Hepatocyte (in vitro differentiated cells): ENCODE measurements at places on chromosomes 2 and 18. TPM values are rescaled to one million over a fixed set of nuclear protein-coding genes. Genes with fewer than 3 reads are reported as not detected.

DNA sequence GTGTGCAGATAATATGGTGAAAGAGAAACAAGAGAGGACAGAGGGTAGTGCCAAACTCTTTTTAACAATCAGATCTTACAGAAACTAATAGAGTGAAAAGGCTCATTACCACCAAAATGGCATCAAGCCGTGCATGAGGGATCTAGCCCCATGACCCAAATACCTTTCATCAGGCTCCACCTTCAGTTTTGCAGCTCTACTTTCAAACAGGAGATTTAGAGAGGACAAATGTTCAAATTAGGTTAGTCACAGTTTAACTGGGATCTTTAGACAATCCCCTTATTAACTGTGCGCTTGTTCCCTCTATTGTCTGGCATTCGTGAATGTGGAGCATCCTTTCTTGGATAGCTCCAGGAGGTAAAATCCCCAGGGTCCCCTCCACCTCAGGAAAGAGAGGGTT, 1209.3 kb upstream of the CHAC2 start:
- H3K4me3 ChIP-seq, result no peak overlapping the region
- H3K27ac ChIP-seq, result no peak overlapping the region
- no peaks in the 10 kb centered on the region for H3K27me3 ChIP-seq
- no peak for DNase-seq

DNA sequence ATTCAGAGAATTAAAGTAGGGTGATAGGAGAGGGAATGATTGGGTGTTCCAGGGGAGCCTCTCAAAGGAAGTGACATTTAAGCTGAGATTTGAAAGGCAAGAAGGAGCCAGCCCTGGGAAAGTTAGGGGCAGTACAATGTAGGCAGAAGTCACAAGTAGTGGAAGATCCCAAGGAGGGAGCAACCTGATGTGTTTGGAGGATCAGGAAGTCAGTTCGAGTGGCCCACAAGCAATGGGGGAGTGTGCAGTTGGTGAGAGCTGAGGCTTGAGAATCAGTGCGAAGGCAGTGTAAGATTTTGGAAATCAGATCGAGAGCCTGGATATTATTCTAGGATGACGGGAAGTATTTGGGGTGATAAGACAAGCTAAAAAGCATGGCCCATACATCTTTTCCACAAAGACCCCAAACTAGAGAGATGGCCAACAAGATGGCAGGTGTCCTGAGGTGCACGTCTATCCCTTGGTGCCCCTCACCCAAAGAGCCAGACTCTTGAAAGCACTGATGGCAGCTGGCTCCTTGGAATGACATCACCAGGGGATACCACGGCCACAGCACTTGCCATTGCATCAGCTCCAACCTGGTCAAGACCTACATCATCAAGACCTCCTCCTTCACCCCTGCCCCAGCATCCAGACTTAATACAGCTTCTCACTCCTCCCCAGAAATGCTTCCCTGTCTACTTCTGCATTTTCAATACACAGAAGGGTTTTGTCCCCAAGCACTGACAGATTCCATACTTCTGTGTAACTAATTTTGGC, 127.3 kb downstream of the BCL2 start:
- no peak for DNase-seq
- H3K36me3 ChIP-seq, result no peaks in the 10 kb centered on the region
- H3K27me3 ChIP-seq, result peaks cover 4% of the 10 kb centered on the region
- H3K4me1 ChIP-seq, result peaks cover 20% of the 10 kb centered on the region
- no peak overlapping the region for H3K27ac ChIP-seq

- H3K36me3 ChIP-seq, result no peaks in the 10 kb centered on the region
- H3K27ac ChIP-seq, result peak overlapping the region; percentile 96
- peak; percentile 34 for DNase-seq
- H3K4me1 ChIP-seq, result peaks cover 34% of the 10 kb centered on the region
- no peaks in the 10 kb centered on the region for H3K27me3 ChIP-seq
Observed at GRCh38 chr2:189579585-189580186, 900 bp downstream of the SLC40A1 start.

- H3K36me3 ChIP-seq, result no peaks in the 10 kb centered on the region
- no peaks in the 10 kb centered on the region for H3K27me3 ChIP-seq
- peak overlapping the region; percentile 93 for H3K27ac ChIP-seq
- H3K4me1 ChIP-seq, result peaks cover 5% of the 10 kb centered on the region
- peak overlapping the region; percentile 21 for H3K4me3 ChIP-seq
- no peak for DNase-seq
Observed at GRCh38 chr2:65437392-65438135, 5.2 kb upstream of the SPRED2 start.

DNA sequence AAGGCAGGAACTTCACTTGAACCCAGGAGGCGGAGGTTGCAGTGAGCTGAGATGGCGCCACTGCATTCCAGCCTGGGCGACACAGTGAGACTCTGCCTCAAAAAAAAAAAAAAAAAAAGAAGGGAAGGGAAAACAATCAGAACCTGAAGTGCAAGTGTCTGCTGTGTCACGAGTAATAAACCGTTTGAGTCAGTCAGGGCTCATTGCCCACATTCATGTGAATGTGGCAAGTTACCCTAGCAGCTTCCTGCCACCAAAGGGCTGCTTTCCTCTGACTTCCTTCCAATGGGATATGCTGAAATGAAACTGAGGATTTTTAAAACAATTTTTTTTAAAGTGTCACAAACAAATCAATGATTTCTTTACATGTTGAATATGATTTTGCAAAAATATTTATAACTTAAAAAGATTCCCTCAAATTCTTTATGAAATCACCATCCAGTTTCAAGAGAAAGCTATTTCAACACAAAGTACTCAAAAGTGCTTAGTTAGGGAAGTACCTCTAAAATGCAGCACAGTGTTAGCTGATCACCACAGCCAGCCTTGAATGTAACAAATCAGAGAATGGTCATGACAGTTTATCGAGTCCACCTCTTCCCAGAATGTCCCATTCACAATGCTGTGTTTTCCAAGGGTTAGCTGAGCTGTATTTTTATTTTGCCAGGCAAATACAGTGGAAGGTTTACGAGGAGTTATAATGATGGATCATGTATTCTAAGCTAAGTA, 36.4 kb downstream of the WDSUB1 start:
- no peaks in the 10 kb centered on the region for H3K36me3 ChIP-seq
- H3K4me1 ChIP-seq, result no peaks in the 10 kb centered on the region
- H3K27ac ChIP-seq, result peak overlapping the region; percentile 47
- no peaks in the 10 kb centered on the region for H3K27me3 ChIP-seq
- DNase-seq, result peak; percentile 47

DNA sequence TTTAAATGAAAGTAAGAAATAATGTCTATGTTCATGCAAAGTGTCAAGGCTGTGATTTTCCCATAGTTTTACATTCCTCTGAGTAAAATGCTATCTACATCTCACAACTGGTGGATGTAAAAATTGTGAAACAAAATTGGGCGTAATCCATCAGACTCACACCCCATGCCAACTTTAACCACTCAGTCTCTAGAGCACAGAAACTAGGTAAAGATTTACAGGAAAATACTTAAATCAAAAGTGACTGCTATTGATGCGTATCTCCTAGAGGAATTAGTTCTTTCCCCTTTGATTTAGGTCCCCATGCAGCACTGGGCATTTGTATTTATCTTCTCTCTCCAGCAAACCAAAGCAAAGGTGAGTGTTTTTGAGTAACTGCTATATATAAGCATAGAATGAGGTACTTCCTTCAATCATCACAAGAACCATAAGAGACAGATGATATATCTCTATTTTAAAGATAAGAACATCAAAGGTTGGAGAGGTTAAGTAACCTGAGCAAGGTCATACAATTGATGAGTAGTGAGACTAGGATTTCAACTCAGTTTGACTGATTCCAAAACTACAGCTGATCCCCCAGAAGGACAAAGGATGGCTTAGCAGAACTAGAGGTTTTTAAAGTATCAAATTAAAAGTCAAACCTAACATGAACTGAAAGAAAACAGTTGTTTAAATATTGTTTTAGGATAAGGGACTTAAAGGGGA, 594.0 kb upstream of the ACVR2A start:
- H3K4me3 ChIP-seq, result no peak overlapping the region
- H3K36me3 ChIP-seq, result no peaks in the 10 kb centered on the region
- no peaks in the 10 kb centered on the region for H3K27me3 ChIP-seq
- H3K27ac ChIP-seq, result no peak overlapping the region
- H3K4me1 ChIP-seq, result no peaks in the 10 kb centered on the region
- no peak for DNase-seq

GRCh38 chr2:195768431-195768830, 111.4 kb downstream of the SLC39A10 start:
- no peak overlapping the region for H3K4me3 ChIP-seq
- H3K36me3 ChIP-seq, result no peaks in the 10 kb centered on the region
- H3K27ac ChIP-seq, result no peak overlapping the region
- H3K27me3 ChIP-seq, result no peaks in the 10 kb centered on the region
- no peaks in the 10 kb centered on the region for H3K4me1 ChIP-seq

GRCh38 chr2:26739514-26739913, 24.6 kb upstream of the SLC35F6 start:
- H3K27me3 ChIP-seq, result no peaks in the 10 kb centered on the region
- no peak for DNase-seq
- H3K36me3 ChIP-seq, result no peaks in the 10 kb centered on the region
- H3K4me3 ChIP-seq, result no peak overlapping the region

DNA sequence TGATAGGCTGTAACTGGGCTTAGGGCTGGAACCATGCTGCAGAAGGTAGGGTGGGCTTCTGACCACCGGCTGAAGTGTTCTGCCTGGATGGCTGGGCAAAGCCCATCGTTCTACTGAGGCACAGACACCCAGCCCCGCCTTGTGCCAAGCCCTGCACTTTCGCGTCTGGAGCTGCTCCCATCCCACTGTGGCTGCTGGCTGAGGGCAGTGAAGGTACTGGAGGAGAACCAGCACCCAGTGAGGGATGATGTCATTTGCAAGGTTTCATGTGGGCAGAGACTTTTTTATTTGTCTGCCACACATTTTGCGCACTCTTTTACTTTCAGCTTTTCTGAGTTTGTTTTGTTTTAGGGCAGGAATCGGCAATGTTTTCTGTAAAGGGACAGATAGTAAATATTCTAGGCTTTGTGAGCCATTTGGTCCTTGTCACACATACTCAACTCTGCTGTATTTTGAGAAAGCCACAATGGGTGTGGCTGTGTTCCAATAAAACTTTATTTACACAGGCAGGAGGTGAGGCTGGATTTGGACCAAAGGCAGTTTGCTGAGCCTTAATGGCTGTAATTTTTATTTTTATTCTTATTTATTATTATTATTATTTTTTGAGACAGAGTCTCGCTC, 85.6 kb downstream of the ASB1 start:
- no peak overlapping the region for H3K27ac ChIP-seq
- H3K36me3 ChIP-seq, result no peaks in the 10 kb centered on the region
- DNase-seq, result no peak

GRCh38 chr18:25815659-25816058, 274.8 kb downstream of the SS18 start:
- no peak overlapping the region for H3K4me3 ChIP-seq
- H3K36me3 ChIP-seq, result no peaks in the 10 kb centered on the region
- no peaks in the 10 kb centered on the region for H3K4me1 ChIP-seq
- H3K27me3 ChIP-seq, result no peaks in the 10 kb centered on the region
- no peak overlapping the region for H3K27ac ChIP-seq

- H3K27ac ChIP-seq, result peak overlapping the region; percentile 43
- DNase-seq, result peak; percentile 53
- peaks cover 4% of the 10 kb centered on the region for H3K4me1 ChIP-seq
- H3K27me3 ChIP-seq, result no peaks in the 10 kb centered on the region
- H3K36me3 ChIP-seq, result no peaks in the 10 kb centered on the region
Observed at GRCh38 chr2:240626531-240627300, 1.4 kb downstream of the GPR35 start.

GRCh38 chr2:238462782-238463396, 36.2 kb downstream of the ASB1 start:
- H3K27me3 ChIP-seq, result no peaks in the 10 kb centered on the region
- no peak overlapping the region for H3K27ac ChIP-seq
- peak; percentile 42 for DNase-seq

- no peak overlapping the region for H3K4me3 ChIP-seq
- H3K4me1 ChIP-seq, result peaks cover 16% of the 10 kb centered on the region
- peaks cover 45% of the 10 kb centered on the region for H3K27me3 ChIP-seq
- DNase-seq, result peak; percentile 88
Observed at GRCh38 chr2:102615620-102616436, 3.5 kb upstream of the SLC9A2 start.

GRCh38 chr2:20430461-20431300, 16.2 kb upstream of the RHOB start:
- no peak overlapping the region for H3K4me3 ChIP-seq
- no peaks in the 10 kb centered on the region for H3K36me3 ChIP-seq
- no peaks in the 10 kb centered on the region for H3K27me3 ChIP-seq
- H3K4me1 ChIP-seq, result no peaks in the 10 kb centered on the region
- no peak overlapping the region for H3K27ac ChIP-seq

Gene CHN1
- total RNA-seq, result 19.2 and 29.0 TPM in 2 replicates

Gene PLGLB1
- total RNA-seq, result 4.4 and 6.6 TPM in 2 replicates

Gene IHH
- 23.0 and 23.1 TPM in 2 replicates for total RNA-seq

Gene CCDC74B
- 0.32 and 3.8 TPM in 2 replicates for total RNA-seq

Gene MAB21L4
- 13.5 and 34.5 TPM in 2 replicates for total RNA-seq

Gene CNTNAP5
- 0.12 TPM in 1 of 2 replicates, not detected in the other for total RNA-seq

Gene DSG1
- total RNA-seq, result 0.70 and 0.76 TPM in 2 replicates

Gene FBXO48
- total RNA-seq, result 0.83 and 0.84 TPM in 2 replicates

Gene DNAJC5G
- total RNA-seq, result not detected in 2 replicates

Gene CROCC2
- 0.10 and 0.20 TPM in 2 replicates for total RNA-seq

Gene TOGARAM2
- total RNA-seq, result 0.47 and 0.92 TPM in 2 replicates

Gene REG1B
- total RNA-seq, result not detected in 2 replicates
